Astrocyte of the hippocampus (primary cell): ENCODE measurements at places on chromosomes 1 and 21.

DNA sequence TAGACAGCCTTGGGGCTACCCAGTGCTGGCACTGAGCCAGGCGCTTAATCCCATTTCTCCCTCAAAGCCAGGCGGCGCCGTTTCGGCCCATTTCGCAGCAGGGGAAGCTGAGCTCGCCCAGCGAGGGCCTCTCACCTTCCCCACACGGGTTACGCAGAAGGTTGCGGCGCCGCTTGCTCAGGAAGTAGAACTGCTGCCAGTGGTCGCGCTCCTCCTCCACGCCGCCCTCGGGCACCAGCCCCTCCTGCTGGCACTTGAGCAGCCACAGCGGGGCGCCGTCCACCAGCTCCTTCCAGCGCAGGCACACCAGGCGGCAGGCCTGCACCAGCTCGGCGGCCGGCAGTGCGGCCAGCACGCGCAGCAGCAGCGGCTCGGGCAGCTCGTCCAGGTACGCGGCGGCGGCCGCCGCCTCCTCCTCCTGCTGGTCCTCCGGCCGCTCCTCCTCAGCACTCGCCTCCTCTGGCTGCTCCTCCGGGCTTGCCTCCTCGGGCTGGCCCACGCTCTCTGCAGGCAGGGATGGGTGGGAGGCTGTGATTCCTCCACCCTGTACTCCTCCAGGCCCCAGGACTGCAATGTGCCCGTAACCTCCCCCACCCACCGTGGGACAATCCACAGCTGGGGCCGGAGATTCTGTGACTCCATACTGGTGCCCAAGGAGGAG, 3.8 kb downstream of the FBXO2 start:
- peak; percentile 87 for DNase-seq

GRCh38 chr1:42017259-42017658, 98.5 kb upstream of the HIVEP3 start:
- DNase-seq = no peak

DNA sequence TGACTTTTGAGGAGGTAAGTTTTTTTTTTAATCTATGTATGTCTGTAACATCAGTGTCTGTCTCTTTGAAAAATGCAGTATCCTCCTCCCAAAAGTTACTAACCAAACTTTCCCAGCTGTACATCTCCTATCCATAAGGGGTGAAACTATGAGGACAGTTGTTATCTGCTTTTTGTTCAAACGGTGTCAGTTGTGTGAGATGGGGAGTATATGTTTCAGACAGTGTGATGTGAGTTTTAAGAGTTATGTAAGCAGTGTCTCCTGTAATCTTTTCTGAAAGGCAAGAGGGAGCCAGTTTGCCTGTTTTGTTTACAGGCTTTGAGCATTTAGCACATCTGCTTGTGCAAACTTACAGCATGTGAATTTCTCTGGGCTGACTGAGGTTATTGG, 34.8 kb upstream of the CACYBP start:
- DNase-seq = no peak

DNA sequence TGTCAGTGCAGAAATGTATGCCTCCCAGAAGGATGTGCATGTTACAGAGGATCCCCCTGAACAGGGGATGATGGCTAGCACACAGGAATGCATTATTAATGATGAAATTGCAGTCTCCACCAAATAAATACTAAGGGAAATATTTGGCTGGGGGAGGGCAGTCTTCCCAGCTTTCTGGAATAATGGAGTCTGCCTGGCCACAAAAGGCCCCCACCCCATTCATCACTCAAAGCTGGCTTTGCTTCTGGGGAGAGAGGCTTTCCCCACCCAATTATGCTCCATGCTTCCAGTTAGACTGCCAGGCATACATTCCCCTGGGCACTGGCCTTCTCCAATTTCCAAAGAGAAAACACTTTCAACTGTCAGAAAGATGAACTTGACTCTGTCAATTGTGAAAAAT, 302.7 kb downstream of the SIPA1L2 start:
- no peak for DNase-seq

GRCh38 chr1:171940368-171940767, 99.1 kb downstream of the DNM3 start:
- DNase-seq = no peak

GRCh38 chr1:247077213-247077612, 1.4 kb downstream of the ZNF670 start:
- DNase-seq = peak; percentile 11

DNA sequence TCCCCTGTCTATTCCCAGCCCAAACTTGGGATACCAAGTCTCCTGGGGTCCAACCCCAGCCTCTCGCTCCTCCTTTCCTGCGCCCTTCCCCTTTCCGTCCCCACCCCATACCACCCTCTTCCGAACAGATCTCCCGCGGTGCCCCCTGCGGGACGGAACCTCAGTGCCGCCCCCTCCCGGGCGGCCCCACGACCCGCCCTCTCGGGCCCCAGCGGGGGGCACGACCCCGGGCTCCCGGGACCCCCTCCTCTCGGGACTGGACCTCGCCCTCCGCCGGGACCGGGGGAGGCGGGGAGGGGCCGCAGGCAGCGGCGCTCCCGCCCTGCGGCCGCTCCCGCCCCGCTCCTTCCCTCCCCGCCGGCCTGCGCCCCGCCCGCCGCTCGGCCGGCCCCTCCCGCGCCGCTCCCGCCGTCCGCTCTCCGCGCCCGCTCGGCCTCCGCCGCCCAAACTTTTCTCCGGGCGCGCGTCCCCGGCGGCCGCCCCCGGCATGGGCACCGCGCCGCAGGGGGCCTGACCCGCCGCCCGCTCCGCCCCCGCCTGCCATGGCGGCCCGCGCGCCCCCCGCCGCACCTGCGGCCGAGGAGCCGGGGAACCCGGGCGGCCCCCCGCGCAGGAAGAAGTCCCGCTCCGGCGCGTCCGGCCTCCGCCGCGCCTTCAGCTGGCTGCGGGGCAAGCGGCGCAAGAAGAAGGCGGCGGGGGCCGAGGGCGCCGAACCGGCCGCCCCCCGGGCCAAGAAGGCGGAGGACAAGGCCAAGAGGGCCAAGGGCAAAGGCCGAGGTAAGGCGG, 39.0 kb upstream of the SYNC start:
- peak; percentile 53 for DNase-seq

- DNase-seq = peak; percentile 43
Measured at GRCh38 chr1:225651376-225651871, 1.5 kb downstream of the ENAH start.

- peak; percentile 23 for DNase-seq
Measured at GRCh38 chr1:229862017-229862774, 204.8 kb upstream of the GALNT2 start.

GRCh38 chr1:1758692-1759455, 19.4 kb downstream of the NADK start:
- DNase-seq = no peak

- no peak for DNase-seq
Measured at GRCh38 chr1:64581843-64582185, 111.9 kb downstream of the CACHD1 start.

GRCh38 chr1:3717041-3717714, 35.1 kb upstream of the CCDC27 start:
- DNase-seq = no peak

DNA sequence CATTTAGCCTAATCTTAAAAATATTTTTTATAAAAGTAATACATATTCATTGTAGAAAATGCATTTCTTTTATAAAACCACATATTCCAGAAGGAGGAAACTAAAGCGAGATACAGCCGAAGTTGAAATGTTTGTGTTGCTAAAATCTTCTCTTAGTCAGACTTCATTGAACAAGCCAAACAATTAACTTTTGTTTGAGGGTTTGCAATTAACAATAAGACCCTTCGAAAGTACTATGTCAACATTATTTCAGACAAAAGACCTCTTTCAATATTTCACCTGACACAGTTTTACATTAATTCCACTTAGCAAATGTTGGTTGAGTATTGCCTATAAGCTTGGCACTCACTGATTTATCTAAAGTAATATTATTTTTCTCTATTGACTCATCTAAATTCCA, 354.0 kb upstream of the ADAMTS5 start:
- DNase-seq = no peak

- no peak for DNase-seq
Measured at GRCh38 chr1:200337410-200337809, 72.4 kb downstream of the ZNF281 start.

GRCh38 chr1:226572325-226572726, 23.8 kb downstream of the STUM start:
- no peak for DNase-seq

GRCh38 chr1:231161667-231162296, at the start of gene TRIM67:
Gene TRIM67 (plus strand): TSS chr1:231162058. CDS start chr1:231162970, 912 bp downstream.
- peak; percentile 53 for DNase-seq

- no peak for DNase-seq
Measured at GRCh38 chr1:36835017-36835695, 199.2 kb downstream of the GRIK3 start.

- no peak for DNase-seq
Measured at GRCh38 chr1:99546432-99547416, 99.2 kb upstream of the PALMD start.

DNA sequence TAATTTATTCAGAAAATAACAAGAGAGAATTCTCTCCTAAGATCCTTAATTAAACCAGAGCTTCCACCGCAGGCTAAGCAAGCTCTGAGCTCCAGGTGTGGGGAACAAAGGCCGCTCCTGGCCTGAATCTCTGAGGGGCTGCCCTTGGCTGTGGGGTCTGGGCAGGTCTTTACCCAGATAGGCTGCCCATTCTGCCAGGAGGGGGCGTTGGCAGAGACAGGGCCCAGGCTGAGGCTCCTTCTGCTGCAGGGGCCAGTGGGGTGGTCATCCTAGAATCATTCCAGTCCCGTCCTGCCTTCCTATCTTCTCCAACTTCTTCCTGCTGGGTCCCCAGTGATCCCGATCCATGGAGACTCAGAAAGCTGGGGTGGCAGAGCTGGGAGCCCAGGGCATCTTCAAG, 82.9 kb upstream of the POU3F1 start:
- DNase-seq = no peak

- DNase-seq = peak; percentile 71
Measured at GRCh38 chr1:156106624-156107488, 7.7 kb upstream of the LMNA start.

GRCh38 chr1:1161683-1162079, 12.0 kb upstream of the TTLL10 start:
- DNase-seq = no peak

DNA sequence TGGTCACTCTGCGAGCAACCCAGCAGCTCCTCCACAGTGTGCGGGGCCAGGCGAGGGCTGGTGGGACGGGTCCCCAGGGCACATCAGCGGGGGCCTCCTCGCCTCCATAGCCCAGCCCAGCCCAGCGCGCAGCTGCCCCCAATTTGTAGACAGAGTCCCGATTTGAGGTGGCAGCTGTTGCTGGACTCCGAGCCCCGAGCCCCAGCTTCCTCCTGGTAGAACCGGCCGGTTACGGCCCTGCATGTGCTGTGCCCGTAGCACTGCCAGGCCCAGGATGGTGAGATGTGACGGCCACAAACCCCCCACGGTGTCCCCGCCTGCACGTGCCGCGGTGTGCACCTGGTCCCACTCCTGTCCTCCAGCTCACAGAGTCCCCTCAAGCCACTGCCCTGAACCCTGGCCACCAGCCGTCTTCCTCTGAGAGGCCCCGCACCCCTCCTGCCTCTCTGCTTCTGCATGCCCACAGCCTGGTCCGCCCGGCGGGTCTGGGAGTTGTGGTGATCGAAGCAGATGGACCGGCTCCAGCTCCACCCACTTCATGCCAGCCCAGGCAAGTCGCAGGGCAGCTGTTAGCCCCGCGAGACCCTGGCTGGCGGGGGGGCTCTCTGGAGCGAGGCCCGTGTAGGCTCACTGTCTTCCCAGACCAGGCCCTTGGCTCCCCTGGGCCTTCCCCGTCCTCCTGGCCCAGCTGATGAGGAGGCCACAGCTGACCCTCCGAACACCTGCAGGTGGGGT, 55.5 kb downstream of the MORN1 start:
- no peak for DNase-seq

DNA sequence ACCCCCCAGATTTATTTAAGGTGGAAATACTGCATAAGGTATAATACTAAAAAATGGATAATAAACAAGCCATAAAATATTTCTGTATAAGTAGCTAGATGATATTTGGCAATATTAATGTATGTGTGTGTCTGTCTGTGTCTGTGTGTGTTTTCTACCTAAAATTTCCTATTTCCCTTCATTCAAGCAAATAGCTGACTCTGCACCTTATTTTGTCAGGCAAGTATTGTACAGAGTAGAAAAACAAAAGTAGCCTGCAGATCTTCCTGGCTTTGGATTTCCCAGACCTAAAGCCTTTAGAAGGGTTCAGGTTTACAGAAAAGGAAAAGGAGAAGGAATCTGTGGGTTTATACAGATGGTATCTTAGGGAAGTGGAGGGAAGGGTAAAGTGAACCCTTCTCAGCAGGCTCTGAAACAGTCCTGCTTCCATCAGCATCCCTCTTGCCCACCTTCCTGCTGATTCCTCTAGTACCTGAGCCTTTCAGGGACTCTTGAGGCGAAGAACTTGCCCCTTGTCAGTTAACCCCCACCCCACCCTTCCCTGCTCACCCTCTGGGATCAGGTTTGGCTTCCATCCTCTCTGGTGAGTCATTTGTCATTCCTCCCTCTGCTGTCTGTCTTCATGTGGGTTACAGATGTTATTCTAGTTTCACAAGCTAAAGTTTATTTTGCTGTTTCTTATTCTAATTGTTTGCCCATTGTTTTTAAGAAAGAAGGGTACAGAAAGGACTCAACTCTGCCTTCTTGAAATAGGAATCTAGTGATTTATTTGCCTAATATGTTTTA, 21.7 kb upstream of the RGS16 start:
- DNase-seq = peak; percentile 26

DNA sequence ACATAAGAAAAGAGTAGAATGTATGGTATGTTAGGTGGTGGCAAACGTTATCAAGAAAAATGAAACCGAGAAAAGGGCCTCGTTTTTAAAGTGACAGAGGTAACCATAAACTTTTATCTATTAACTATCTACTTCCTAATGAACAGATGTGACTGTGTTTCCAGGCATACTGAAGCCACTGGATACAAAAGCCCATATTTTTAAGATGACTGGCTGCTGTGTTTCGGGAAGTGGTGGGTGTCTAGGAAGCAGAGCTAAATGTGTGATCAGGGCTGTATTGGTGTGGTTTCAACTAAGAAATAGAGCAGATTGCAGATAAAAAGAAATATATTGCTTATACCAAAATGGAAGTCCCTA, 71.8 kb downstream of the CHRM3 start:
- no peak for DNase-seq

- DNase-seq = no peak
Measured at GRCh38 chr1:156547982-156548381, 24.4 kb downstream of the IQGAP3 start.

DNA sequence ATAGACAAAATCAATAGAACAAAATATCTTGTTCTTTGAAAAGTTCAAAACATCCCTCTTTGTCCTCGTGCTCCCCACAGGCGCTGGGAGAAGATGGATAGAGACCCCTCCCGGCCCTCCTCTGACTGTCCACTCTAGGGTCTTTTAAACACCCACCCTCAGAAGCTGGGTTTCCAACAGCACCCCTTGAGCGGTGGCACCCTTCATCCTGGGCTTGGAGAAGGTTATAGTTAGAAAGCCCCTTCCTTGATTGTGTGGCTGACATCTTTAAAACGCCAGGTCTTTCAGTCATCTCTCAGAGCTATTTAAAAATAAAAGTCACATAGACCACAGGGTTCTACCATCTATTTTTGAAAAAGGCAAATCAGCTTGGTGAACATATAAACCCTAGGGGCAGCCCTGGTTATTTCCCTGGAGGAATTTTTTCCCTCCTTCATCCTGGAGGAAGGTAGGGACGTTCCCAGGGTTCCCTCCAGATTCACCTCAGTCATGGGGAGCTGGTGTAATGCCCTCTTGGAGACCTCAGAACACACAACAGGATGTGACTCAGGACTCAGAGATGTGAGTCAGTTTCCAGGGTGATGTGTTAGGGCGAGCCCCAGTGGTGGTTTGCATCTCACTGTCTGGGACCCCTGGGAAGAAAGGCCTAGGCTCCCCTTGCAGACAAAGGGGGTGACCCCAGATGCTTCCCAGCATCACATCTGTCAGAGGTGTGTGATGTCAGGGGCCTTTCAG, 138.5 kb downstream of the CLIC6 start:
- peak; percentile 92 for DNase-seq

GRCh38 chr1:209429611-209430010, 153.9 kb upstream of the CAMK1G start:
- DNase-seq = no peak
